ENCODE measurements at places on chromosomes 16 and 17.
A peak's percentile ranks its signal among the peaks of the same experiment; 100 is the strongest.

GRCh38 chr17:77479372-77480198 lies 338.8 kb downstream of the SEC14L1 start:
- no peak for DNase-seq

- no peak for DNase-seq
Observed at GRCh38 chr17:17313350-17313991, 10.3 kb downstream of the NT5M start.

GRCh38 chr17:17556671-17557070 lies 34.8 kb downstream of the PEMT start:
- DNase-seq, result no peak

- DNase-seq, result peak; percentile 79
Observed at GRCh38 chr16:12819126-12820117, 15.7 kb upstream of the CPPED1 start.
